ENCODE measurements at places on chromosomes 16 and 17.
A peak's percentile ranks its signal among the peaks of the same experiment; 100 is the strongest.

GRCh38 chr17:63838631-63839171 lies 3.8 kb downstream of the SMARCD2 start:
- no peak for DNase-seq

DNA sequence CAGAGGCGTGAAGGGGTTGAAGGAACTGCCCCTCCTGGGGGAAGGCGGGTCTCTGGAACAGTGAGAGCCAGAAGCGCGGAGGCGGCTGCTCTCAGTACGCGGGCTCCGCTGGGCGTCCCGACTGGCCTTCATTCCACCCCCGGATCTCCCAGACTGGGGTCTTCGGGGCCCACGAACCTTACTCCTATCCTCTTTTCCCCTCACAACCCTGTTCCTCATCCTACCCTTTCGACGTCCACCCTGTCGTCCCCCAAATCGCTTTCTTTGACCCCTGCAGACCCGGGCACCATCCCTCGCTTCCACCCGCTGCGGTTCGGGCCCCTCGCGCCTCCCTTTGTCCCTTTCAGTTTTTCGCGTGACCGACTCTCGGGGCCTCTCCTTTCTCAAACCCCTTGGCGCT lies 2114.6 kb downstream of the TP53TG3F start:
- DNase-seq, result no peak

DNA sequence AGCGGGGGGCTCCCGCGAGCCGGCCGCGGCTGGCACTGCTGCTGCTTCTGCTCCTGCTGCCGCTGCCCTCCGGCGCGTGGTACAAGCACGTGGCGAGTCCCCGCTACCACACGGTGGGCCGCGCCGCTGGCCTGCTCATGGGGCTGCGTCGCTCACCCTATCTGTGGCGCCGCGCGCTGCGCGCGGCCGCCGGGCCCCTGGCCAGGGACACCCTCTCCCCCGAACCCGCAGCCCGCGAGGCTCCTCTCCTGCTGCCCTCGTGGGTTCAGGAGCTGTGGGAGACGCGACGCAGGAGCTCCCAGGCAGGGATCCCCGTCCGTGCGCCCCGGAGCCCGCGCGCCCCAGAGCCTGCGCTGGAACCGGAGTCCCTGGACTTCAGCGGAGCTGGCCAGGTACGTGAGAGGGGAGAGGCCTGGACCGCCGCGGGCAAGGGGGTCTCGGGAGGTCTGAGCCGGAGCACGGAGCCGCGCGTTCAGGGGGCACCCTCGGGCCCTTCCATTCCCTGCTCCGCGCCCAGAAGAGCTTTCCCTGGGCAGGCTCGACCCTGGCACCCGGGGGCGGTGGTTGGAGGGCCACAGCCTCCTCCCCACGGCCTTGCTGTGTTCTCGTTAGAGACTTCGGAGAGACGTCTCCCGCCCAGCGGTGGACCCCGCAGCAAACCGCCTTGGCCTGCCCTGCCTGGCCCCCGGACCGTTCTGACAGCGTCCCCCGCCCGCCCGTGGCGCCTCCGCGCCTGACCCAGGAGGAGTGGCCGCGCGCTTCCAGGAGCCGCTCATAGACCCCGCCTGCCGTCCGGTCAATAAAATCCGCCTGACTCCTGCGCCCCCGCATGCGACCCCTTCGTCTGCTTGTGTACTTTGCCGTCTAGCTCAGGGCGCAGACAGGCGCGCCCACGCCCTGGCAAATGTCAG lies 591 bp downstream of the NPW start:
- DNase-seq, result no peak

- DNase-seq, result no peak
Observed at GRCh38 chr16:35792516-35793285, 2333.3 kb downstream of the TP53TG3F start.

GRCh38 chr17:82957961-82958561 lies 118.2 kb upstream of the ZNF750 start:
- DNase-seq, result no peak

GRCh38 chr17:58763263-58763662 lies 7.6 kb downstream of the PPM1E start:
- DNase-seq, result no peak

DNA sequence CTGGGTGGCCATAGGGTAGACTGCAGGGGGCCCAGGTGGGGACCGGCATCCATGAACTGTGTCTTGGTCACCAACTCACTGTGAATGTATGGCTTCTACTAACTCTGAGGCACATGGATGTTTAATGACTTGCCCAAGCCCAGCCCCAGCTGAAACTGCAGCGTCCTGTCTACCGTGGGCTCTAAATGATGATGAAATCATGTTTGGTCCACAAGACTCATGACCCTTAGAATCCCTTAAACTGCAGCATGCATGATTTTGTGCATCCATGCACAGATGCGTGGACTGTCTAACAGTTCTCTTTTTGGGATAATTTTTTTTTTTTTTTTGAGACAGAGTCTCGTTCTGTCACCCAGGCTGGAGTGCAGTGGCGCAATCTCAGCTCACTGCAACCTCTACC lies 32.4 kb upstream of the CREBBP start:
- DNase-seq, result no peak

DNA sequence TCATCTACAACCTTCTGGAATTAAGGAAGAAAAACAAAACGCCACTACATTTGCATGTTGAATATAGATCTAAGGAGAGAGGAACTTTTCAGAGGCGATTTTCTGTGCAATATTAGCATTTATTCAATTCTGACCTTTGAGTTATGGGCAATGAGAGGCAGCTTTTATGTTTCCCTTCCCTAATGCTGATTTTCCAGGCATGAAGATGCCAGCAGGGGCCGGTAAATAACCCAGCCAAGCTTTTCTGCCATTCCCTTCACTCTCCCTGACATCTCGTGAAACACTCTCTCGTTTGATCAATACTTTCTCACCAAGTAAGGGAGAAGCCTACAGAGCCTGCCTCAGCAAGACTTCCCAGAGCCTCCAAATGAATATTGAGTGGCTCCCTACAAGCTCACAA lies 470.5 kb upstream of the GOT2 start:
- no peak for DNase-seq

DNA sequence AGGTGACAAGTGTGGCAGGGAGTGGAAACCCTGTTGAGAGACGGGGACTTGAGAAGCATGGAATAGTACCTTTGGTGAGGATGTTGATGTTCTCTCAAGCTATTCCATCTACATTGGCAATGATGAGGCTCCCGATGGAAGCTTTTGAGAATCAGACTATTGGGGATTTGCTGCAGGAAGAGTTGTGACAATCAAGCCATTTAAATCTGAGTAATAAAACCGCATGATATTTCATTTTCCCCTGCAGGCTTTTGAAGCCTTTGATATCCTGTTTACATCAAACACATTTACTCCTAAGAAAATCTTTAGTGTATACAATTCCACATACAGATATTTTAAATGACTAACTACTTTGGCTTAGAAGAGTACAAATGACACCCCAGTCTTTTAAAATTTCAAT lies 49.0 kb upstream of the CRYM start:
- DNase-seq, result no peak

DNA sequence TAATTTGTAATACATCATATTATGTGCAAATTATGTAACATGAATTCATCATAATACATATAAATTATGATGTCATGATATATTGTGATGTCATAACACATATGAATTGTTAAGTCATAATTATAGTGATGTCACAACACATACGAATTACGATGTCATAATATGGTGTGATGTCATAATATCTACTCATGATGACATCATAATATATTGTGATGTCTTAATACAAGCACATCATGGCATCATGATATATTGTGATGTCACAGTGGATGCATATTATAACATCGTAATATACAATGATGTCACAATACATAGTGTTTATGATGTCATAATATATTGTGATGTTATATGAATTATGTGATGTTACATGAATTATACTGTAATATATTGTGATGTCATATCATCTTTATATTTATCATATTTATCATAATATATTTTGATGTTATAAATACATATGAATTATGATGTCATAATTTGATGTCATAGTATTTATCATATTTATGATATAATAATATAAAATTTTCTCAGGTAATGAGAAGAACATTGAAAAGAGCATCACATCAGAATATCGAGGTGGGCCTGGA lies 1793.0 kb downstream of the TP53TG3F start:
- no peak for DNase-seq

- DNase-seq, result no peak
Observed at GRCh38 chr16:68228652-68229051, 7.3 kb downstream of the ESRP2 start.

GRCh38 chr17:27216836-27217235 lies 77.1 kb upstream of the WSB1 start:
- DNase-seq, result peak; percentile 42

DNA sequence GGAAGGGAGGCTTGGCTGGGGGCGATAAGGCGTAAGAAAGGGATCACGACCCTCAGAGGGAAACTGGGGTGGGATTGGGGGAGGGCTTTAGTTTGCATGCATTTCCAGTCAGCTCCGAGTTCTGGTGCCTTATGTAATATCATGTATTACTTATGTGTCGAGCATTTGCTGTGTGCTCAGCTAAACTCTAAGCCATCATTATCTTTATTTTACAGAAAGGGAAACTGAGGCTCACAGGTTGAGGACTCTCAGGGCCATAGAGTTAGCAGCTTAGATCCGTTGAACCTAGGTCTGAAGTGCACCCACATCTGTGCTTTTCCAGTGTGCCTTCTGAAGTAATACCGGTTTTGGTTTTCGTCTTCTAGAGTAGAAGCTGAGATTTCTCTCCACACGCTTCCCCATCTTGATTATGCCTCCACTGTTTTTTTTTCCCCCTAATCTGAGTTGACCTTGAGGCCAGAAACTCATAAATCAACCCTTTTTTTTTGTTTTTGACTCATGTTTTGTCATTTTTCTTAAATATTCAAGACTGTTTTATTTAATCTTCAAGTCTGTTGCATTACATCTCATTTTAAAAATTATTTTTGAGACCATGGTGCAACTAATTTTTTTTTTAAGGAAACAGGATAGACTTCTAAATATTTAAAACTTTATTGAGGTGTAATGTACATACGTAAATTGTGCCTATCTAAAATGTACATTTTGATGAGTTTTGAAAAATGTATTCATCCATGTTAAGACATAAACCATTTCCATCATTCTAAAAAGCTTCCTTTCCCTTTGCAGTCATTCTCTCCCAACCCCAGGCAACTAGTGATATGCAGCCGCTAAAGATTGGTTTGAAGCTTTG lies 741 bp downstream of the CYB5B start:
- peak; percentile 31 for DNase-seq

DNA sequence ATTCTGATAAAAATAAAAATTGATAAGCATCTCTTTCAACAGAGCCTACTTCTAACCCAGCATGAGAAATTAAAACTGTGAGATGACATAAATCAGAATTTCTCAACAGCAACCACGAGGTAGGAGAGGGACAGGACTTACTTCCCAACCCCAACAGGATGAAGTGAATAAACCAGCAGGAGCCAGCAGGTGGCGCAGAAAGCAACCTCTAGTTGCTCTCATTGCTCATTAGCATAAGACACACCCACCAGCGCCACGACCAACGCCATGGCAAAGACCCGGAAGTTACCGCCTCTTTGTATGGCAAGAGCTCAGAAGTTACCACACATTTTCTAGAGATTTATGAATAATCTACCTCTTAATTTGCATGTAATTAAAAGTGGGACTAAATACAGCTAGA lies 189.4 kb upstream of the CDH8 start:
- no peak for DNase-seq

- no peak for DNase-seq
Observed at GRCh38 chr17:78962345-78962983, 17.3 kb downstream of the LGALS3BP start.

- no peak for DNase-seq
Observed at GRCh38 chr17:6205525-6205924, 135.3 kb downstream of the WSCD1 start.

DNA sequence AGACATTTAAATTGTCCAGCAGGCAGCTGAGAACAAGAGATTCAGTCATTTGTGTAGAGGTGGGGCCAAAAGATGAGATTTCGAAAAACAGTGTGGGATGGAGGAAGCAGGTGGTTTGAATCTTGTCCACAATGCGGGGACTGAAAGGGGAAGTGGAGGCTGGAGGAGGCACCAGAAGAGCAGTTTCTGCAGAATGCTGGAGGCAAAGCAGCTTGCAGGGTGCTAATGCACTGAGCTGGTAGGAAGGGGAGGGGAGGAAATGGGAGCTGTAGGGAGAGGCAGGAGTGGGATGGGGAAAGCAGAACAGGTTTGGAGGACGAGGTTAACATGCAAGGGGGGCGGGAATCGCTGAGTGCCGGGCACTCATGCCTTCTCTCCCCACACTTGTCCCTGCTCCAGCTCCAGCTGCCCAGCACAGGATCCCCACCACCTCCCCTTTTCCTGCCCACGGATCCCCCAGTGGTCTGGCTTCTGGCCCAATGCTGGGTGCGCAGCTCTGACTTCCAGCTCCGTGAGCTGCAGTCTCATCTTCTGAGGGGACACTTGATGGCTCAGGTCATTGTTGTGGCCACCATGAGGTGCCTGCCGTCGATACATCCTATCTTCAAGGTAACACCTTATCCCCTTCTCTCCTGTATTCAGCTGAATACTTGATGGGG lies 9.4 kb downstream of the C17orf100 start:
- DNase-seq, result peak; percentile 68

DNA sequence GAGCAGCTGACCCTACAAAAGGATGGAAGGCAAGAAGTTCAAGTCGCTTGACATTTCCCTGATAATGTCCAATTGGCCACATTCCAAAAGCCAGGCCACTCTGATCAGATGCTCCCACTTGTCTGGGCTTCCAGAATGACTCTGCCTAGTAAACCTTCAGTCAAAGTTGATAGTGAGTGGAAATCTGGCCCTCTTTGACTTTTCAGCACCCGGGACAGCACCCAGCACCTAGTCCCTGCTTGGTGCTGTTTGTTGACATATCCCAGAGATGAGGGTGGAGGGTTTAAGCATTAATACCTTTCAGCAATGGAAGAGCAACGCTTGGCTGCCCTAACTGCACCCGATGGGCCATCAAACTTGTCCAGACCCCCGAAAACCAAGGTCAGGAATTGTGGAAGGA lies 131.3 kb downstream of the AIPL1 start:
- no peak for DNase-seq

DNA sequence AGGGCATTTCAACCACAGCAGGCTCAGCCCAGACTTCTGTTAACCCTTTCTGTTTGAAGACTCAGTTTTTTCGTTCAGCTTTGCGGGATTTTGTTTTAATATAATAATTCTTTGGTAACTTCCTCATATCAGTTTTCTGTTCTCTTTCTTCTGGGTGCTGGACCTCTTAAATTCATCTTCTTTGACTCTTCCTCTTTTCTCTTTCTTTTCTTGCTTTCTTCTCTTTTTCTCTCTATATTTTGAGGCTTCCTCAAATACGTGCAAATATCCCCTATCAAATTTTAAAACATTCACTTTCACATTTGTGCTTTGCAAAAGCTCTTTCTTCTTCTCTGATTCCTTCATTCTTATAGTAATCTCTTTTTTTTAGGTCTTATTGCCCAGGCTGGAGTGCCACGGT lies 136.3 kb downstream of the HS3ST3B1 start:
- no peak for DNase-seq

- no peak for DNase-seq
Observed at GRCh38 chr16:9534759-9535158, 443.3 kb downstream of the HAPSTR1 start.

GRCh38 chr16:4859900-4860255 lies 12.6 kb downstream of the UBN1 start:
- DNase-seq, result no peak

GRCh38 chr17:40425741-40426140 lies 8.0 kb upstream of the TOP2A start:
- DNase-seq, result no peak

GRCh38 chr17:42189651-42189965 lies 4.4 kb upstream of the HCRT start:
- DNase-seq, result no peak
